Gastroesophageal sphincter (tissue), 4 donors: ENCODE measurements at places on chromosomes 16 and 17.
A peak's percentile ranks its signal among the peaks of the same experiment; 100 is the strongest.

DNA sequence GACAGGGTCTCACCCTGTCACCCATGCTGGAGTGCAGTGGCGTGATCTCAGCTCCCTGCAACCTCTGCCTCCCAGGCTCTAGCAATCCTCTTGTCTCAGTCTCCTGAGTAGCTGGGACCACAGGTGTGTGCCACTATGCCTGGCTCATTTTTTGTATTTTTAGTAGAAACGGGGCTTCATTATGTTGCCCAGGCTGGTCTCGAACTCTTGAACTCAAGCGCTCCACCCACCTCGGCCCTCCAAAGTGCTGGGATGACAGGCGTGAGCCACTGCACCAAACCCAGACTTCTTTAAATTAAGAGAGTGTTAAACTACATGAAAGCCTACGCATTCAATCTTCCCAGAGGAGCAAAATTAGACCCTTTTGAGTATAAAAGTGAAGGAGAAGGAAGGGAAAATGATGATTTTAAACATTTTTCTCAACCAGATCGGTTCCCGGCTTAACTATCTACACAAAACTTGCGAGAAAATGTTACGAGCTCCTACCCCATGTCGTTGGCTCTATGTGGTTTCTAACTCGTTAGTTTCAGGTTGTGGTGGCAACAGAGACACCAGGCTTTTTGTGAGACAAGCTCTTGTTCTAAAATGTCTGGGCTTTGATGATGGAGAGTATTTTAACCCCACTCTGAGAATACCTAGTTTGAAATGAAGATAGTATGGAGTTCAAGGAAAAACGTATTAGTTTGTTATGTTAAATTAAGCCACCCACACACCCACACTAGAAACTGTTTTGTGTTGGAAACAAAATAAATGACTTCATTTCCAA lies 26.3 kb downstream of the STAT5B start:
- no peaks in the 10 kb centered on the region for H3K27me3 ChIP-seq
- no peaks in the 10 kb centered on the region for H3K36me3 ChIP-seq
- no peak for ATAC-seq
- H3K27ac ChIP-seq = peak overlapping the region; percentile 1
- H3K4me3 ChIP-seq = no peak overlapping the region

GRCh38 chr16:68324780-68325357 lies 14.1 kb downstream of the PRMT7 start:
- H3K36me3 ChIP-seq = peaks cover 84% of the 10 kb centered on the region
- no peaks in the 10 kb centered on the region for H3K4me1 ChIP-seq
- no peak for ATAC-seq
- no peaks in the 10 kb centered on the region for H3K27me3 ChIP-seq
- no peak overlapping the region for H3K27ac ChIP-seq

DNA sequence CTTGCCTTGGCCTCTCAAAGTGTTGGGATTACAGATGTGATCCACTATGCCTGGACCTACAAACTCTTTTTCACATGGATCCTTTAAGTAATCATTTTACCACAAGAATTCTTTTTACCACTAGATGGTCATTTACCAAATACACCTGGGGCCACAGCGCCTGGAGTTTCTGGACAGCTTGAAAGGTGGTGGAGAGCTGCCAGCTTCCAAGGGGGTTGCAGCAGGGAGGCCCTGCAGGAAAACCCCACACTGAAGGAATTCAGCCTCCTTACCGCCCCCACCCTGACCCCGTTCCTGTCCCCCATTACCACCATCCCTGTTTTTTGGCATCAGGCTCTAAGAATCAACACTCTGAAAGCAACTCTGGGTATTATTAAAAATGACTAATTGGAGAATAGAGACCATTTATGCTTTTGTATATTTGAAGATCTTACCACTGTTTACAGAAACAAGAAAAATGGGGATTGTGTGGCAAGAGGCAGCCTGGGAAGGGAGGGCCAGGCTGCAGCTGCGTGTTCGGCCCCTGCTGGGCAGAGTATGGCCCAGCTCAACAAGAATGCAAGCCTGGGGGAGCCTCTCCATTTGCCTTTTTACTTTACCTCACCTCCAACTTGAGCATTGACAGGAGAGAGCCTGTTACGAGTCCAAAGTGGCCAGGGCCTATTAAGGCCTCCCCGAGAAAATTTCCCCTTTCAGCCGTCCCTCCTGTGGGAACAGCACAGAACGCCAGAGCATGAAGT lies 209.9 kb downstream of the ZFHX3 start:
- H3K27ac ChIP-seq = no peak overlapping the region
- H3K4me1 ChIP-seq = peaks cover 45% of the 10 kb centered on the region
- no peak overlapping the region for H3K4me3 ChIP-seq
- H3K27me3 ChIP-seq = no peaks in the 10 kb centered on the region

DNA sequence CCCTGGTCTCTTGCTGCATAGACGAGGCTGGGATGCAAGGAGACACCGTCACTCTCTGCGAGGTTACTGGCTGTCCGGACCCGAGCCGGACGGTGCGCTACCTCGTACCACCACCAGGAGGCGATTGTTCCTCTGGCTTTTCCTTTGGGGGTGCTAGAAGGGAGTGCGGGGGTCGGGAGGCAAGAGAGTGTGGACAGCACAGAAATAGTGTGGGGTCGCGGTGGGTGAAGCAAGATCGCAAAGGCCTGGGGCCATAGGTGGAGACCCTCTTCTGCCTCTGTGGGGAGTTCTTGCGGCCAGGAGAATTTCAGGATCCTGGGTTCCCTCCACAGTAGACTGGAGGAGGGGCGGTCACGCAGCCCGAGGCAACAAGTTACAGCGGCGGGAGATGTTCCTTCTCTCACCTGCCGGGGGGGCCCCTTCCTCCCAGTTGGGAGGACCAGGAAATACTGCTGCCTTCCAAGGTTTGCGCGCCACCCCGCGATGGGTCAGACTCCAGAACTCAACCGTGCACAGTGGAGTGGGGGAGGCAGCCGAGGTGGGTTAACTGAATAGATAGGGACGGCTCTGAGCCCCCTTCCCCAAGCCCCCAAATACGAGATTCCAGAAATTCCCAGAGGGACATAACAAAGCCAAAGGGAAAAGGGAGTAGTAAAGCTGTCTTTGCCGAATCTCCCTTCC lies 6.9 kb downstream of the PHOSPHO1 start:
- peak; percentile 47 for ATAC-seq
- peaks cover 99% of the 10 kb centered on the region for H3K27me3 ChIP-seq
- peak overlapping the region; percentile 24 for H3K4me3 ChIP-seq
- no peaks in the 10 kb centered on the region for H3K36me3 ChIP-seq
- no peak overlapping the region for H3K27ac ChIP-seq
- H3K4me1 ChIP-seq = no peaks in the 10 kb centered on the region

DNA sequence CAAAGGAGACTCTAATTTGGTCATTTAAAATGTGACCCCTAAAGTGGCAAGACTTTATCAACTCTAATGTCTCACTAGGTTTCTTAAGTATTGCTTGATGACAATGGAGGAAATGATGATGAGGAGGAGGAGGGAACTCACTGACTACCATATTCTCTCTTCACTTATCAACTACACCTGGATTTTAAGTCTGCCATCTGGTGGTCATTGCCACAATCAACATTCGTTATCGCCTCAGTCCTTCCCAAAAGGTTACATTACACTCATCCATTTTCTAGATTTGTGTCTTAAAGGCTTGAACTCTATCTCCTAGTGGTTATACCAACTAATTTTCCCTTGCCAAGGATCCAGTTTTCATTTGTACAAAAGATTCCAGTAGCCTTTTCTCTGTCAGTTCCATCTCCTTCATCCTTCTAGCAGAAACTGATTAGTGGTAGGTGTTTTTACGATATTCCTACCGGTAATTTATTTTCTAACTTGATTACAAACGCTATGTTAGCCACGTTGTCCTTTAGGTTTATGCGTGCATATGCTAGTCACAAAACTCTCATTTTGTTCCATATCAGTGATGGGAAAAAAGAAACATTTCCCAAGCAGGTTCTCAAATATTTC lies 114.6 kb upstream of the NOG start:
- no peak overlapping the region for H3K27ac ChIP-seq
- no peak for ATAC-seq
- H3K4me3 ChIP-seq = no peak overlapping the region
- no peaks in the 10 kb centered on the region for H3K4me1 ChIP-seq
- H3K36me3 ChIP-seq = no peaks in the 10 kb centered on the region
- no peaks in the 10 kb centered on the region for H3K27me3 ChIP-seq

DNA sequence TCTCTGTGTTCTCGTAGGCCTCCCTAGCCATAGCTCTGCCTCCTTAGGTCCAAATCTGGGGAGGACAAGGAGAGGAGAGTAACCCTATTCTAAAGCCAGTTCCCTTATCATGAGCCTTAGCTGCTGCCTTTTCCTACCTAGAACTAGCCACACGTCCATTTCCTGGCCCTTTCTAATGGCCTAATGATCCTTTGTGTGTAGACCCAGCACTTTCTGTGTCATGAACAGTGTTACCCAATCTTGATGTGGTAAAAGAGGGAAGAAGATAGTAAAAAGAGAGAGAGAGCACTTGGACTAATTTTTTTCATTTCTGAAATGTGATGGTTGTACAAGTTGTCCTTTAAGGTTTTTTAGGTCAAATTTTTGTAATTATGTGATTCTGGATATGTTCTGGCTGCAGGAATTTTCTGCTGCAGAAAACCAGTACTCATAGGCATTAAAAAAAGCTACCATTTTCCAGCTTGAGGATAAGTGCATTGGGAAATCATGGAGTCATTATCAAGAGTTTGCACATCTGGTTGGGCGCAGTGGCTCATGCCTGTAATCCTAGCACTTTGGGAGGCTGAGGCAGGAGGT lies 18.2 kb downstream of the CASC3 start:
- H3K4me1 ChIP-seq = peaks cover 42% of the 10 kb centered on the region
- H3K27me3 ChIP-seq = no peaks in the 10 kb centered on the region

GRCh38 chr16:53068423-53068833 lies 13.6 kb downstream of the CHD9 start:
- H3K4me1 ChIP-seq = peaks cover 14% of the 10 kb centered on the region
- no peaks in the 10 kb centered on the region for H3K27me3 ChIP-seq
- H3K27ac ChIP-seq = no peak overlapping the region
- H3K4me3 ChIP-seq = no peak overlapping the region
- no peak for ATAC-seq
- no peaks in the 10 kb centered on the region for H3K36me3 ChIP-seq

DNA sequence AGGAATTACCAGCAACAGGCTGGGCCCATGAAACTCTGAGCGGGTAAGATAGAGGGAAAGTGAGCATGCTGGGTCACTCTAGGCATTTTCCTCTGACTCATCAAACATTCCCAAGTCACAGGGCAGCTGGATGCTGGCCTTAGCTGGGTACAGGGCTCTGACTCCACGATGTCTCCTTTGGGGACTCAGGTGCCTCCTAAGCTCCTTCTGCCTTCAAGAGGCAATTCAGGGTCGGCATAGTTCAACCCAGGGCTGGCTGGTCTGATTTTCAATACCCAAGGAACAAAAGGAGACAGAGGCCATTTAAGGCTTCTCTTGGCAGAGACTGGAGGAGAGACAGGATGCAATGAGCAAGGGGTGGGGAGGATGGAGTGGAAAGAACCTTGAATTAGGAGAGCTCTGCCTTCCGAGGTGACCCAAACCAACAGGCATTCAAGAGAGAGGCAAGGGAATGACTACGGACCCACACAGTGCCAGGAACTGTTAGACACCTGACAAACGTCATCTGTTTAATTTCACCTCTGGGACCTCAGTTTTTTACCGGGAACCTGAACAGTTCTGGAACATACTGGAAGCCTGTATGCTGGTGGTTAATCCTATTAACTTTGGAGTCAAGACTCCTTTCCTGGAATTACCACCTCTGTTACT lies 910 bp downstream of the WBP2 start:
- ATAC-seq = peak; percentile 22
- peaks cover 62% of the 10 kb centered on the region for H3K4me1 ChIP-seq
- H3K4me3 ChIP-seq = peak overlapping the region; percentile 95
- peaks cover 42% of the 10 kb centered on the region for H3K36me3 ChIP-seq

DNA sequence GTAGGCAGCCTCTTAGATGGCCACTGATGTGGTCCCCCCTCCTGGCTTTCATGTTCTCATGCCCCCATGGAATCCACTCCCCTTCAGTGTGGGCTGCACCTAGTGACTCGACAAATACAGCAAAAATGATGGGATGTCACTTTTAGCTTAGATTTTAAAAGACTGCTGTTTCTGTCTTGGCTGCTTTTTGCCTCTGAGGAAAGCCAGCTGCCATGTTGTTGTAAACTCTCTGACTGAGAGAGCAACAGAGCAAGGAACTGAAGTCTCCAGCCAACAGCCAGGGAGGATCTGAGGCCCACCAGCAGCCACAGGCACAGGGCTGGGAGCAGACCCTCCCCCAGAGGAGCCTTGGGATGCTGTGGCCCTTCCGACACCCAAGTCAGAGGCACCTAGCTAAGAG lies 60.6 kb upstream of the MARCHF10 start:
- ATAC-seq = no peak
- no peak overlapping the region for H3K27ac ChIP-seq
- peaks cover 7% of the 10 kb centered on the region for H3K27me3 ChIP-seq
- no peaks in the 10 kb centered on the region for H3K4me1 ChIP-seq

DNA sequence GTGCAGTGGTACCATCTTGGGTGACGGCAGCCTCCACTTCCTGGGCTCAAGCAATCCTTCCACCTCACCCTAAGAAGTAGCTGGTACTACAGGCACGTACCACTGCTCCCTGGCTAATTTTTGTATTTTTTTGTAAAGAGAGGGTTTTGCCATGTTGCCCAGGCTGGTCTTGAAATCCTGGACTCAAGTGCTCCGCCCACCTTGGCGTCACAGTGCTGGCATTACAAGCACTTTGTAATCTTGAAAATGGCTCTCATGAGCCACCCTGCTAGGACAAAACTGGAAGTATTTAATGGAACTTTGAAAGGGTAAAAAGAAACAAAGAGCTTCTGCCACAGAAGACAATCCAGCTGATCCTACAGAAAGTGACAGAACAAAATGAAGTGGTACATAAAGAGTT lies 9.2 kb downstream of the SUMO2 start:
- no peak for ATAC-seq
- H3K4me3 ChIP-seq = no peak overlapping the region
- H3K4me1 ChIP-seq = no peaks in the 10 kb centered on the region
- no peaks in the 10 kb centered on the region for H3K36me3 ChIP-seq
- H3K27me3 ChIP-seq = no peaks in the 10 kb centered on the region

- no peaks in the 10 kb centered on the region for H3K27me3 ChIP-seq
- H3K4me1 ChIP-seq = peaks cover 80% of the 10 kb centered on the region
- ATAC-seq = peak; percentile 2
- H3K36me3 ChIP-seq = no peaks in the 10 kb centered on the region
- peak overlapping the region; percentile 70 for H3K27ac ChIP-seq
Observed at GRCh38 chr17:19248151-19248927, 11.2 kb downstream of the EPN2 start.

DNA sequence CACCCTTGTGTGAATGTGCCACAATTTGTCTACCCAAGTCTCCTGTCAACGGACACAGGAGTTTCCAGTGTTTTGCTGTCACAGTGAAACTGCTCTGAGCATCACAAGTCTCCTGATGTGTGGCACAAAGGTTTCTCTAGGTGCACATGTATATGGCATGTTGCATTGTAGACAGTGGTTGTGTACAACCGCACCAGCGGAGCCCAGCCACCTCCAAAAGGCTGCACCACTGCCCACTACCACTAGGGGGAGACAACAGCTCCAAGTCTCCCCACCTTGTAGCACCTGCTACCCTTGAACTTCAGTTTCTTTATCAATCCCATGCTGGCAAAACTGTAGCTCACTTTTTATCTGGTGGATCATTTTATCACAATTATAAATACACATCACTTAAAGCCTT lies 95.5 kb upstream of the ZNF469 start:
- peaks cover 3% of the 10 kb centered on the region for H3K4me1 ChIP-seq
- no peak overlapping the region for H3K4me3 ChIP-seq
- no peak for ATAC-seq
- peaks cover 18% of the 10 kb centered on the region for H3K27me3 ChIP-seq
- H3K36me3 ChIP-seq = no peaks in the 10 kb centered on the region

- H3K27ac ChIP-seq = no peak overlapping the region
- H3K36me3 ChIP-seq = no peaks in the 10 kb centered on the region
- no peak overlapping the region for H3K4me3 ChIP-seq
- H3K27me3 ChIP-seq = no peaks in the 10 kb centered on the region
- ATAC-seq = no peak
Observed at GRCh38 chr16:11225677-11226549, 30.1 kb downstream of the SOCS1 start.
